Astrocyte of the hippocampus (primary cell): ENCODE measurements at places on chromosomes 1 and 21.

- peak; percentile 78 for DNase-seq
Observed at GRCh38 chr1:58290685-58291372, 255.7 kb downstream of the OMA1 start.

GRCh38 chr1:3005771-3006170, 15.5 kb upstream of the ACTRT2 start:
- no peak for DNase-seq

DNA sequence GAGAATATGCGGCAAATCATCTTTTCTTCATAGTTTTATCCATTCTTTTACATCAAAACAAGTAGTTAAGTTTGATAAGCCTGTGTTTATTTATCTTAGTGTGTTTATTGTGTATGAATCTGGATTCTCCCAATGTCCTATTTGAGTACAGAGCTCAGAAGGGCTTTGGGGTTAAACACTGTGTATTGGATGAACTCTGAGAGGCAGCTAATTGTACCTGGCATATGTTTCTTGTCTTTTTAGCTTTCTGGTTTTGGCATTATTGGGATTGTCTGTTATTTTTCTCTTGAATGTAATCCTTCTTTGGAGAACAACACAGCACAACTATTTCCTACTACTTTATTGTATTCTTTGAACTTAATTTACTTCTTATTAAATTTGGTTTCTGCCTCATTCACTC, 906.9 kb downstream of the ADGRL2 start:
- DNase-seq, result no peak

DNA sequence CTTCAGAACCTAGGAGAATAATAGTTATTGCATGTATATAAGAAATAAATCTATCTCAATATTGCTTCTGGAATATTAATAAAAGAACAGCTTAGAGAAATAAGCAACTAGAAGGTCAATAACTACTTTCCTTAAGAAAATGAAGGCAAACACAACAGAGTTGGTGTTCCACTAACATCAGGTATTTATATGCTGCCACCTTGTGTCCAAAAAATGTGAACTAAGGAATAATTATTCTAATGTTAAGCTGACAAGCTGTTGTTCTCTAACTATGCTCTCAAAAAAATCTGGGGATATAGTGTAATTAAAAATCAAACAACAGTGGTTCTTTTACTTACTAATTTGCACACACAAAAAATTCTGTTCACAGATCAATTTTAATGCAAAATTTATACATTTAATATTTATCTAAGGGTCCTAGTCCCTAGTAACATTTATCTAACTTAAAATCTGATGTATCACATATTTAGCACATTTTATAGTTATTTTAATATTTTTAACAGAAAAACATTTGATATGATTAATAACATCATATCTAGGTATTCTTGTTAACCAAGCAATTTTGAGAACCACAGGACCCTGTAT, 39.6 kb downstream of the UCHL5 start:
- peak; percentile 72 for DNase-seq

DNA sequence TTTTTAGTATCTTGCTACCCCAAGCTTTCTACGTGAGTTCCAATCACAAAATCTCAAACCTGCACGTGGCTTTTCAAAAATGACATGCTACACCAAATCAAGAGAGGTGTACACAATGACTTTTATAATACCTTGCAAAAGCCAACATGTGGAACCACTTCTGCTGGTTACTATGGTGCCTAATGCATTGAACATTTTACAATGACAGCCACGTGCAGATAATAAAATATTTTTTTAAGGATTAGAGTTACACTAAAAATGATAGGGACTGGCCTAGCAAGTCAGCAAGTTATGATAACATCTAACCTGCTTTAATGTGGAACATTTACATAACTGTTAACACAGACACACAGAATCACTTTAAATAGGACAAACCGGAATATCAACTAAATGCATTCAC, 30.2 kb downstream of the EYA3 start:
- no peak for DNase-seq

- no peak for DNase-seq
Observed at GRCh38 chr1:84833194-84833593, 59.8 kb downstream of the LPAR3 start.

GRCh38 chr1:2604156-2604843, 17.7 kb downstream of the PRXL2B start:
- DNase-seq, result no peak

DNA sequence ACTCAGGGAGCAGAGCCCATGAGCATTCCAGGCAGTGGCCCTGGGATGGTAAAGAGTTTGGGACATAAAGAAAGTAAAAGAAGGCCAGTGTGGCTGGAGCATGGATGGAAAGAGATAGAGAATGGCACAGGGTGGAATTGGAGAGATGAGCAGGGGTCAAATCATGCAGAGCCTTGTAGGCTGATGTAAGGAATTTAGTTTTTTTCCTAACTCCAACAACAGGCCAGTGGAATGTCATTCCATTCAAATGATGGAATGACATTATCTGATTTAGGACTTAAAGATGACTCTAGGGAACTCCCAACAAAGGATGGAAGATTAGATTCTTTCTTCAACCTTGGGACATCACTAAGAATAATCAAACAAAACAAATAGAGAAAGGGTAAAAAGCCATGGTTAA, 12.8 kb upstream of the S100A2 start:
- DNase-seq, result no peak

- no peak for DNase-seq
Observed at GRCh38 chr1:69045572-69045971, 522.1 kb upstream of the LRRC7 start.

GRCh38 chr1:177798614-177799013, 171.2 kb downstream of the SEC16B start:
- no peak for DNase-seq

DNA sequence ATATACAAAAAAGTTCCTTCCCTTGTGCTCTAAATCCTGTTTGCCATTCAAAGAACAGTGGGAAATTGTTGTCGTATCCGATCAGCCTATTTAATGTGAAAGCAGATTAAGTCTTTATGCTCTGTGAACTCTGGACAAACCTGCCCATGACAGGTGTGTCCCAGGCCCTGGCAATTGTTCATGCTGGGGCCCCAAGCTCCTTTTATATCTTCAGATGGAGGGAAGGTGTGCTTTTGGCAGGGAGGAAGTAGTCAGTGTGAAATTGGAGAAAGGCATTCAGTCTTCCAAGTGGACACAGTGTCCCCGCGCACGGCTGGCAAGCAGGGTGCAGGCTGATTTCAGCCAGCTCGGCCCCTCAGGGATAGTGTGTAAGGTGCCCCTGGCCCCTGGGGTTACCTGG, 135.1 kb upstream of the F3 start:
- DNase-seq, result no peak

DNA sequence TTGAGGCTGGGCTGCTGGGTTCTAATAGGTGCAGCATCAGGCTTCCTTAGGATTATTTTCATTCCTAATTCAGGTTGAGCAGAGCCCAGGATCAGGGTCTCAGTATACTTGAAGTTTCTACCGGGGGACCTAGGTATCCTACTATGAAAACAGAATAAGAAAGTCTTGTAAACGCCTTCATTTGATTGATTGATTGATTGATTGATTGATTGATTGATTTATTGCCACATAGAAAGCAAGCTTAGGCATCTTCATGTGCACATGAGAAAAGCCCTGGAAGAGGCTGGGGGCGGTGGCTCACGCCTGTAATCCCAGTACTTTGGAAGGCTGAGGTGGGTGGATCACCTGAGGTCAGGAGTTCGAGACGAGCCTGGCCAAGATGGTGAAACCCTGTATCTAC, 97.4 kb upstream of the BMP8A start:
- DNase-seq, result no peak

- DNase-seq, result peak; percentile 51
Observed at GRCh38 chr1:205262731-205263171, 35.0 kb downstream of the TMCC2 start.

DNA sequence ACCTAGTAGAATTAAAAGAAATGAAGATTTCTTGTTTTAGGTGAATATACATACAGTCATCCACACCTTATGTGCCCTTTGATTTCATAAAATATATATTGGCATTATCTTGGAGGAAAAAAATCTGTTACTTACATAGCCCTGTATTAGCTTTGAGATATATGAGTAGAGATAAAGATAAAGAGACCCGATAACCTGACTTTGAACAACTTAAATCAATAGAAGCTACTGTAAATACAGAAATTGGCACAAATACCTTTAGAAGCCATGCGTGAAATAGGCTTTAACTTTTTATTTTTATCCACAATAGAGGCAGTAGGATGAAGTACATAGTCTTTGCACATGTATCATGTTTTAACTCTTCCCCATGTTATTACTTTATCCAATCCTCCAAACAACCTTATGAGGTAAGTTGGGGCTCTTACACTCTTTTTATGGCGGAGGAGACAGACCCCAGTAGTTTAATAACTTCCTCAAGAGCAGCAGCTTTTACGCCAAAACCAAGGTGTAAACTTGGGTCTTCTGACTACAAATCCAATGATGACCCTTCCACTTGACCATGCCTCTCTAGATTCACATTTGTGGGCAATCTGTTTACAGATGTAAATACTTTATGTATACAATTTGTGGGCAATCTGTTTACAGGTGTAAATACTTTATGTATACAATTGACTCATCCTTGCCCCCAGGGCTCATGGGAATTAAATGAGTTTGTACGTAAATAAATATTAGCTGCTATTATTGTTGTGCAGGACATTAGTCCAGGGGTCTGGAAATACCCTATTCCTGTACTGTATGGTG, 2.1 kb downstream of the CD55 start:
- DNase-seq, result no peak

- DNase-seq, result peak; percentile 86
Observed at GRCh38 chr1:44947063-44947773, 39.2 kb downstream of the EIF2B3 start.

- no peak for DNase-seq
Observed at GRCh38 chr1:222728746-222729145, 8.3 kb upstream of the FAM177B start.

DNA sequence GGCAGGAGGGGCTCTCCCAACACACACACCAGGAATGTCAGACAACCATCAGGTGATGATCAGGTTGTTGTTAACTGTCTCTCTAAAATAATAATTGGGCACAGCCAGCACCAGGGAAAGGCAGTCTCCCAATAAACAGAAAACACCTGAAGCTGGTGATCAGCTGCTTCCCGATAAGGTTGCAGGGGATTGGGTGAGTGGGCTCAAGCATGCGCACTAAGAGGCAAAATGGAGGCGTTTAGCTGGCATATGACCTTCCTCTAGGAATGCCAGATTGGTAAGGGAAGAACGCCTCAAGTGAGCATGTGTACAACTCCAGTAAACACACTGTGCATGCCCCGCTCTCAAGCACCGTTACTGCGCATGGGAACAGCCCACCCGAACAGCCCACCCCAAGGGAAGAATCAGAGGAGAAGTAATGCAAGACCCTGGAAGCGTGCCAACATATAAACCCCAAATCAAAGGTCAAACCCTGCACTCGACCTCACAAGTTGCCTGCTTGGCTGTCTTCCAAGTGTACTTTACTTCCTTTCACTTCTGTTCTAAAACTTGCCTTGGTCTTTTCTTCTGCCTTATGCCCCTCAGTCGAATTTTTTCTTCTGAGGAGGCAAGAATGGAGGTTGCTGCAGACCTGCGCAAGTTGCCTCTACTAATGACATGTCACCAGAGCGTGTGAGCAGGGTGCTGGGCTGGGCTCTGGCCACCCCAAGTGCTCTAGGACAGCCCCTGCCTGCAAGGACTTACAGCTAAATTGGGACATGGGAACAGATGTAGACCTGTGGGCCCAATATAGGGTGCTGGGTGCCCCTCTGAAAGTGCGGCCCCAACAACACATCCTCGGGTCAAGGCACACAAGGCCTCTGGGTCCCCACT, 200.8 kb downstream of the RHOU start:
- no peak for DNase-seq

GRCh38 chr1:61123326-61123725, 41.0 kb downstream of the NFIA start:
- DNase-seq, result no peak

- no peak for DNase-seq
Observed at GRCh38 chr21:25412100-25412499, 195.2 kb downstream of the MRPL39 start.

DNA sequence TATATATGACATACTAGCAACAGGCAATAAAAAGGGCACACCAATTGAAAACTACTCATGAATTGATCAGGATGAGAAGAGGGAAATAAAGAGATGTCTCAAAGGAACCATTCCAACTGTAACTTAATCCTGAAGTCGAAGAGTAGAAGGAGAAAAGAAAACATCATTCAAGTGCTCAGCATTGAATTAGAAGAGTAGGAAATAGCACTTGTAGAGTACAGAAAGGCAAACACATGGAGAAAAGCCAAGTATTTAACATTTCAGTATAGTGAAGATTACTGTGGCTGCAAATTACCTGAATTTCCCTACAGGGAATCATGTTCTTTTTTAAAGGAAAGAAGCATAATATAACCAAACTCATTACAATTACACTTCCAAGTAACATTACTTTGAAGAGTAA, 205.0 kb downstream of the KCTD3 start:
- no peak for DNase-seq

GRCh38 chr1:29639741-29640427, 403.6 kb downstream of the PTPRU start:
- peak; percentile 93 for DNase-seq

DNA sequence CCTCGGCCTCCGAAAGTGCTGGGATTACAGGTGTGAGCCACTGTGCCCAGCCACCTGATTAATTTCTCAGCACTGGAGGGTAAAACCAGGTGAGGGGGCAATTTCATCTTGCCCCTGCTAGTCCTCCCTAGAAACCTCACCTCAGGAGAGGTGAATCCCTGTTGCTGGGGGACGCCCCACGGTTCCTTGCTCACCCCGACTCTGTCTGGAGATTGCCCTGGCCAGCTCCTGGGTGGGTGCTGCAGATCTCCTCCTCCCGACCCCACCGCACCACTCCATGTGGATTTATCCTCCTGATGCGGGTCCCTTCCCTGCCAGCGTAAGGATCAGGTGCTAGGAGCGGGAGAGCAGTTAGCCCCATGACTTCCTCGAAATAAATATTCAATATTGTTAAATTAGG, 34.9 kb downstream of the PDPN start:
- DNase-seq, result no peak

- DNase-seq, result peak; percentile 53
Observed at GRCh38 chr21:34885626-34886239, 163.4 kb downstream of the RUNX1 start.

DNA sequence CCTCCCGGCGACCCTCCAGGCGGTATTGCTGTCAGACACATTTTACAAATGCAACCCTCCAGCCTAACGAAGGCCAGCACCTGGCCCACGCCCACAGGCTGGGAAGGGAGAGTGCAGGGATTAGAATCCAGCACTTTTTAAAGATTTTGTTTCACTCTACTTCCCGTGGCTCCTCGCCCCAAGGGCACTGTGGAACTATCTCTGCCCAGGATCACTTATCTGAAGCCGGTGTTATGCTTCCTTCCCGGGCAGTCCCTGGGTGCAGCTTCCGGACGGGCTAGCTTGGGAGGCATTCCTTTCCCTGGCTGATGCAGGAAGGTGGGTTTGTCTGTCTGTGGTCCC, 35.8 kb downstream of the CCN1 start:
- DNase-seq, result no peak

- DNase-seq, result no peak
Observed at GRCh38 chr21:31294691-31295090, 49.4 kb downstream of the TIAM1 start.

- DNase-seq, result peak; percentile 30
Observed at GRCh38 chr1:199123615-199124014, 484.8 kb downstream of the PTPRC start.
